ENCODE measurements at places on chromosomes 1 and 21.

DNA sequence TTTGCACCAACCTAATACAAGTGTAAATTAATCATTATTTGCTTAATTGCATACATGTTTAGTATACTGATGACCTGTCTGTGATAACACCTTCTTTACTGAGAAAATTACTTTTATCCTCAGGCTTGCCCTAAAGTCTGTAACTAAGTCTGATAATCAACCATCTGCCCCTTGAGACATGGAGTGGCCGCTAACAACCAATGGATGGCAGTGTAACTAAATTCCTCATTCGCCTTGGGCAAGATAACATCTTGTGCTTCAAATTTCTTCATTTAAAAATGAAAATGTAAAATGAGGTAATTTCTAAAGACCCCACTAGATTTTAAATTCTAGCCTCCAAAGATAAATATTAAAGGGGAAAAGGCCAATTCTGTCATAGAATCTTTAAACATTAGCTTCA lies 85.1 kb downstream of the ENAH start:
- DNase-seq = no peak

GRCh38 chr1:28039341-28039740 lies 49.1 kb downstream of the EYA3 start:
- no peak for DNase-seq

DNA sequence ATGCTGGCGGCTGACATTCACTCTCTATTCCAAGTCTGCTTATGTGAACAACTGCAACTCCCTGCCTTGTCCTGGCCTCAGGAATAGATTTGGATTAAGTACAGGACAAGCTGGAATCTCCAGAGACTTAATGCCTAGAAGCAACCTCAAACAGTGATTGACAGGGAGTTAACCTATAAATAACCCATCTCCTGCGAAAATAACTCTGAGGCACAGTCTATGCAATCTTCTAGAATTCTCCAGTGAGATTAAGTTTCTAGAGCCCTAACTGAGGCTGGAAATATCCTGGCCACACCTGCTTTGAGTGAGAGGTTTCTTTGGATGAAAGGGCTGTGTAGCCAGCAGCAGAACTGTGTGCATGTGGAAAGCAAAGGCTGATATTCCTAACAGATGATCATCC lies 25.3 kb upstream of the ATP1A1 start:
- no peak for DNase-seq

- no peak for DNase-seq
Observed at GRCh38 chr1:61523893-61524605, 200.9 kb downstream of the TM2D1 start.

DNA sequence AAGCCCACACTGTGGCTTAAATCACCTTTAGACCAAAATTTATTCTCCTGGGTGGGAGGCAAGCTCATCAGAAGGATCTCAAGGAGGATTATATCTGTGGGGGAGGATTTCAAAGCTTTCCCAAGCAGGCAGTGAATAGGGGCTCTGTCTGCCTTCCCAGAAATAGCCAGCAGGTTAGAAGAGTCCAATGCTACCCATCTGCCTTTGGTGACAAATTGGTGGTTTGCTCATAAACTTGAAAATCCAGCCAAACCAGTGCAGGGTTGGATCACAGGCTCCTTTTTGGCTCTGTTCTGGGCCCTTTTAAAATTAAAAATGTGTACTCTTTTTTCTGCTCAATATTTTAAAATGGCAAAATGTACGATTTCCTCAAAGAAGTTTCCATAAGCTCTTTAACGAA lies 118.9 kb upstream of the ZC3H11B start:
- no peak for DNase-seq

GRCh38 chr1:97384294-97384968 lies 536.4 kb downstream of the DPYD start:
- no peak for DNase-seq

- DNase-seq = no peak
Observed at GRCh38 chr1:162537216-162537615, 24.3 kb upstream of the UAP1 start.

- no peak for DNase-seq
Observed at GRCh38 chr1:41240781-41241353, 1.2 kb downstream of the SCMH1 start.

GRCh38 chr1:79040424-79041082 lies 34.0 kb upstream of the ADGRL4 start:
- no peak for DNase-seq

DNA sequence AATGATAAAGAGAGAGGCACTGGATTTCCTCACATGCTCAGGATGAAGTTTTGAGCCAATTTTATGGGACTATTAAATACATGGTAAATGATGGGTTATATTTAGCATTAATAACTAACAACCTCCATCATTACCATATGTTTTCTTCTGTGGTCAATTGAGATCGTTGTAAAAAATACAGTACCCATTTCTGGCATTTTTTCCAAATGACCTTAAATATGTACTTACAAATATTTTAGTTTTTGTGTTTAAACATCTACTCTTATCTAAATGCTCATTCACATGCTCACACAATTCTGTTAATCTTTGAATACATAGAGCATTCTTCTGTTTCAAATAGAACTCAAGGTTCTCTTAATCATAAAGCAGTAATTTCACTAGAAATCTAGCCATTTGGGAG lies 330.0 kb upstream of the BRINP3 start:
- no peak for DNase-seq

- no peak for DNase-seq
Observed at GRCh38 chr1:100325415-100326324, 26.6 kb upstream of the CDC14A start.

GRCh38 chr1:226763905-226764264 lies 24.8 kb upstream of the ITPKB start:
- DNase-seq = peak; percentile 71

DNA sequence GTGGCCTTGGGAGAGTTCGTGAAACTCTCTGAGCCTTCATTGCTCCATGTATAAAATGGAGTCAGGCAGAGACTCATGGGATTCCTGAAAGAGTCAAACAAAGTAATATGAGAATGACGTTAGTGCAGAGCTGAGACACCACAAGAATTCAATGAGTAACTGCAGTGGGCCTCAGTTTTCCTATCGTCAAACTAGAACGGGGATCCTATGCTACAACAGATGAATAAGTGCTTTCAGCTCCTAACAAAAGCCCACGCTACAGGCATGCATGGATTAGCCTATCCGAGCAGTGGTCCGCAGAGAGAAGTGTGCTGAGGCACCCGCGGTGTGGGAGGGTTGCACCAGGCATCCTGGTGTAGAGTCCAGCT lies 124.7 kb downstream of the SYF2 start:
- no peak for DNase-seq

- no peak for DNase-seq
Observed at GRCh38 chr1:88922214-88922613, 30.8 kb upstream of the GTF2B start.

DNA sequence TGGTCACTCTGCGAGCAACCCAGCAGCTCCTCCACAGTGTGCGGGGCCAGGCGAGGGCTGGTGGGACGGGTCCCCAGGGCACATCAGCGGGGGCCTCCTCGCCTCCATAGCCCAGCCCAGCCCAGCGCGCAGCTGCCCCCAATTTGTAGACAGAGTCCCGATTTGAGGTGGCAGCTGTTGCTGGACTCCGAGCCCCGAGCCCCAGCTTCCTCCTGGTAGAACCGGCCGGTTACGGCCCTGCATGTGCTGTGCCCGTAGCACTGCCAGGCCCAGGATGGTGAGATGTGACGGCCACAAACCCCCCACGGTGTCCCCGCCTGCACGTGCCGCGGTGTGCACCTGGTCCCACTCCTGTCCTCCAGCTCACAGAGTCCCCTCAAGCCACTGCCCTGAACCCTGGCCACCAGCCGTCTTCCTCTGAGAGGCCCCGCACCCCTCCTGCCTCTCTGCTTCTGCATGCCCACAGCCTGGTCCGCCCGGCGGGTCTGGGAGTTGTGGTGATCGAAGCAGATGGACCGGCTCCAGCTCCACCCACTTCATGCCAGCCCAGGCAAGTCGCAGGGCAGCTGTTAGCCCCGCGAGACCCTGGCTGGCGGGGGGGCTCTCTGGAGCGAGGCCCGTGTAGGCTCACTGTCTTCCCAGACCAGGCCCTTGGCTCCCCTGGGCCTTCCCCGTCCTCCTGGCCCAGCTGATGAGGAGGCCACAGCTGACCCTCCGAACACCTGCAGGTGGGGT lies 55.5 kb downstream of the MORN1 start:
- no peak for DNase-seq

GRCh38 chr1:77386276-77386675 lies 104.5 kb downstream of the AK5 start:
- no peak for DNase-seq

- no peak for DNase-seq
Observed at GRCh38 chr1:216665406-216665805, 57.8 kb downstream of the ESRRG start.

DNA sequence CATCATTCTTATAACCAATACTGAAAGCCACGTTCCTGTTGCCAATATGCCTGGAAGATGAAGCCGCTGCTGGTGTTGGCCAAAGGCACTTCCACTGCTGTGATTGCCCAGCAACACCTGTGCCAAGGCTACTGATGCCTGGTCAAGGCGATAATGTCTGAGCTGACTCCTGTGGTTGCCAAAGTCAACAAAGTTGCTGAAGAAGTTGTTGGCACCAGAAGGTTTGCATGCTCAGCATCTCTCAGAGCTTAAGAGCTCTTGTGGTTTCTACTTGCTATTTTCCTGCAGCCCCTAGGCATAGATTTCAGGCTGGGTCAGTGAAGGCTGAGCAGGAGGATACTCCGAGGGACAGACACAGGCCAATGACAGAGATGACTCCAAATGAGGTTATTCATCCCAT lies 63.4 kb upstream of the RAB3GAP2 start:
- no peak for DNase-seq

DNA sequence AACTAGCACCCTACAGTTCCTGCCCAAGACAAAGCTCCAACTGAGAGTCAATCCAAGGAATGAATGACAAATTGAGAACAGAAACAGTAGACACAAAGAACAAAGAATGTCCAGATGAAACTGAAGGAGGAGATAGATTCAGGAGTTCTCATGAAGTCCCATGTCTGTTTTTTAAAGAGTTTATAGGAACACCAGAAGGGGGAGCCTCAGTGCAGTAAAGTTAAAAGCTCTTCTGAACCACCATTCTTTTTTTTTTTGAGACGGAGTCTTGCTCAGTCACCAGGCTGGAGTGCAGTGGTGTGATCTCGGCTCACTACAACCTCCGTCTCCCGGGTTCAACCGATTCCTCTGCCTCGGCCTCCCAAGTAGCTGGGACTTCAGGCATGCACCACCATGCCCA lies 323.6 kb downstream of the MRPL39 start:
- DNase-seq = no peak

GRCh38 chr1:154361357-154361756 lies 36.0 kb downstream of the ATP8B2 start:
- DNase-seq = no peak

GRCh38 chr1:200931776-200932175 lies 37.1 kb downstream of the INAVA start:
- no peak for DNase-seq

DNA sequence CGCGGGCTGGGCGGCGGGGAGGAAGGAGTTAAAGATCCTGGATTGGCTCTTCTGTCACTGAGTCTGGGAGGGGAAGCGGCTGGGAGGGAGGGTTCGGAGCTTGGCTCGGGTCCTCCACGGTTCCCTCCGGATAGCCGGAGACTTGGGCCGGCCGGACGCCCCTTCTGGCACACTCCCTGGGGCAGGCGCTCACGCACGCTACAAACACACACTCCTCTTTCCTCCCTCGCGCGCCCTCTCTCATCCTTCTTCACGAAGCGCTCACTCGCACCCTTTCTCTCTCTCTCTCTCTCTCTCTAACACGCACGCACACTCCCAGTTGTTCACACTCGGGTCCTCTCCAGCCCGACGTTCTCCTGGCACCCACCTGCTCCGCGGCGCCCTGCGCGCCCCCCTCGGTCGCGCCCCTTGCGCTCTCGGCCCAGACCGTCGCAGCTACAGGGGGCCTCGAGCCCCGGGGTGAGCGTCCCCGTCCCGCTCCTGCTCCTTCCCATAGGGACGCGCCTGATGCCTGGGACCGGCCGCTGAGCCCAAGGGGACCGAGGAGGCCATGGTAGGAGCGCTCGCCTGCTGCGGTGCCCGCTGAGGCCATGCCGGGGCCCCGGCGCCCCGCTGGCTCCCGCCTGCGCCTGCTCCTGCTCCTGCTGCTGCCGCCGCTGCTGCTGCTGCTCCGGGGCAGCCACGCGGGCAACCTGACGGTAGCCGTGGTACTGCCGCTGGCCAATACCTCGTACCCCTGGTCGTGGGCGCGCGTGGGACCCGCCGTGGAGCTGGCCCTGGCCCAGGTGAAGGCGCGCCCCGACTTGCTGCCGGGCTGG lies at the start of gene NPR1:
NPR1 (plus strand) TSS at position 170 of the 818 bp plus-strand sequence; CDS start at position 591, 421 bp downstream.
- no peak for DNase-seq

DNA sequence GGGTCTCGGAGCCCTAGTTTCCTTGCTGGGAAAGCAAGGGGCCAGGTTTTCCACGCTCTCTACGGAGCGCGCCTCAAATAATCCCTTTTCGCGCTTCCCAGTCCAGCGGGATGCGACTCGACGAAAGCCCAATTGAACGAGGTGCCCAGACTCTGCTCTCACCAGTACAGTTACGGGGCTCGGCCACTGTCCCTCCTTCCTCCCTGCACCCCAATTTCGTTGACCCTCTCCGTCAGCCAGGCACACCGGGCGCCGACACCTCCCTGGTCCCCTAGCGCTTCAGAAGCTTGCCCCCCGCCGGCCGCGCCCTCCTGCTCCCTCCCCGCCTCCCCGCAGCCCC lies 389 bp downstream of the SEMA6C start:
- DNase-seq = no peak

GRCh38 chr1:236997882-236998281 lies 6.4 kb downstream of the MT1HL1 start:
- no peak for DNase-seq

GRCh38 chr1:248793592-248793991 lies 32.1 kb downstream of the SH3BP5L start:
- DNase-seq = no peak

- no peak for DNase-seq
Observed at GRCh38 chr1:3192361-3192760, 123.4 kb downstream of the PRDM16 start.

GRCh38 chr1:51316846-51317120 lies 13.6 kb downstream of the TTC39A start:
- DNase-seq = no peak

GRCh38 chr1:37123276-37124115 lies 89.2 kb upstream of the GRIK3 start:
- DNase-seq = no peak

DNA sequence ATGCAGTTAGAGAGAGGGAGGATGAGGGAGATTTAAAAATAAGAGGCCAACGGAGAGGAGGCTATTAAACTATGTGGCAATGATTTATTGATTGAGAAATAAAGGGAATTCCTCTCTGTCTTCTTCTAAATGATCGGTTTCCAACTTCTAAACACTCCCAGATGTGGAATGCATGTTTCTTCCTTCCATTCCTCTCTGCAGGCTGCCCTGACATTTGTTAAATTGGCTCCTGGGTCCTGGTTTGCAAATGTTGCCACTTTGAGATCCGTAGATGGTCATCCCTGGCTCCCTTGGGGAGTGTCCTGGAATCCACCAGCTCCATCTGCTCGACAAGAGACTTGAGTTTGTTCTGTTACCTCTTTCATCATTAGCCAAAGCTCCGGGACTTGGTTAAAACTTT lies 10.3 kb upstream of the C1orf198 start:
- no peak for DNase-seq

- no peak for DNase-seq
Observed at GRCh38 chr21:34498623-34499022, 13.4 kb downstream of the KCNE1 start.

Data from GOT3 (cell line).